ENCODE measurements at places on chromosomes 16 and 17.

GRCh38 chr17:67033613-67034012, 10.7 kb upstream of the CACNG1 start:
- DNase-seq: no peak

DNA sequence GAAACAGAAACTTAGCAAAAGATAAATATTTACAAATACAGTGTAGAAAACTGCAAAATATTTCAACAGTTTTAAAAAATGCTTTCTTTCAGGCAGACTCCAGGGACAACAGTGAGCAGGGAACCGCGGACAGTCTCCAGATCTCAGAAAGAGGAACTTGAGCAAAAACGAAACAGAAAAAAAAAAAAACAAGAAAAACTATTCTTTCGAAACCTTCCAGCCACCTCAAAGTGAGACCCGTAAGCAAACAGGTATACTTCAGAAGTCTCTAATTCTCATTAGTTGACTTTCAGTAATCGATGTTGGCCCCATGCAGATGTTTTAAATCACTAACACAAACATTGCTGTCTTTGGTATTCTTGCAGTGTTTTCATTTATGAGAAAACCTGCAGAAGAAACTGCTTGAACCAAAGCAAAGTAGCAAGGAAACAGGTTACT, 15.7 kb upstream of the CCL1 start:
- no peak for DNase-seq

DNA sequence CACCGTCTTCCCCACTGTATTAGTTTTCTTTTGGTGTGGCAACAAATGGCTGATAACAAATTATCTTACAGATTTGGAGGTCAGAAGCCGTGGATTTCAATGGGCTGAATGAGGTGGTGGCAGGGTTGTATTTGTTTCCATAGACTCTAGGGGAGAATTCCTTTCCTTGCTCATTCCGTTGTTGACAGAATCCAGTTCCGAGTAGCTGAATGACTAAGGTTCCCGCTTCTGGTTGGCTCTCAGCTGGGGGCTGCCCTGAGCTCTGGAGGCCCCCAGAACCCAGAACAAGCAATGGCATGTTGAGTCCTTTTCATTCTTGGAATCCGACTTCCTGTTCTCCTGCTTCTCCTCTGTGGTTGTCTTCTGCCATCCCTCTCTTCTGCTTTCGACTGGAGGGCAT, 280.4 kb downstream of the SNX29 start:
- DNase-seq: no peak

DNA sequence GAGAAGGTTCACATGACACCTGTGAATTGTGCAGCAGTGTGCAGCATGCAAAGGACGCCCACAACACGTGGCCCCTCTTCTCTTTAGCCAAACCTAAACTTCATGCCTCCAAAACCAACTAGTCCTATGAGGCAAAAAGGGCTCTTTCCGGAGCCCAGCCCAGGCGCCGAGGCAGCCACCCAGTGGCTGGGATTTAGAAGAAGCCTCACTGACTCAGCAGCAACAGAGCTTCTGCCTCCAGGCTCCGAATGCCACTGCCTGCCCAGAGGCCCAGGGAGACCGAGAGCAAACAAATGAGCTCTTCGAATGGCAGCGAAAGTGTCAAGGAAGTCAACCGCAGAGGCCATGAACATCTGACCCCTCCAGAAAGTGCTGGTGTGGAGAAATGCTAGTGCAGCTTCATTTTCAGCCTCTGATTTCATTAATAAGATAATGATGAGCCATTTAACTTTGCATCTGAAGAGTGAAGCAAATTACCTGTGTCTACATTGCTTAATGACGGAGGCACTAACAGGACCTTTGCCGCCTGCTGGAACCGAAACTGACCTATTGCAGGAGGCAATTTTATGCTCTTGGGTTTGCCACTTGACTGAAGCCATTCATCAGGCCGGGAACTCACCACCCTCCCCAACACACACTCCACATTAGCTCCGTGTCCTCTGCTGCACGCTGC, 157.7 kb upstream of the RPL38 start:
- DNase-seq: no peak

GRCh38 chr17:41663451-41664171, 25.1 kb upstream of the EIF1 start:
- no peak for DNase-seq

DNA sequence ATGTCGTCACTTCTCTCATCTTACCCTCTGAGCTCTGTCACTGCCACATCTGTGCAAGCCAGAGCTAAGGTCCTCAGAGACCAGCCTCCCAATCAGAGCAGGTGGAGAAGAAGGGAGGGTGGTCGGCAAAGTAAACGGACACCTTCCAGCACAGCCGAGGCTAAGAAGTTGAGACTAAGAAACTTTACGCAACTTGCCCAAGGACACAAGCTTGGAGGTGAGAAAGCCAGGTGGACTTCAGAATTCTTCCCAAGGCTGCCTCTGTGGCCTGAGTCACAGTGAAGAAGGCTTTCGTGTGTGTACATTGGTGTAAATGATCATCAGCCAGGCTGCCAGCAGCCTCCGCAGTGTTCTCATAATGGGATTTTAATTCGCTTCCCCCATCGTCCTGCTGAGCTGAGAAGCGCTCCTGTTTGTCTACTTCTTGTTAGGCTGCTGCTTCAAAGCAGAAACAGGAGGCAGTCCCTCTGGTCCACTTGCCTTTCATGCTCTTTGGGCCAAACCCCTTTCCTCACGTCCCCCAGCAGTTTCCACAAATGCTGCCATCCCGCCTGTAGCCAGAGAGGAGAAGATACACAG, 125.0 kb upstream of the RPL38 start:
- no peak for DNase-seq

- DNase-seq: no peak
These were observed 31.8 kb downstream of the ANKRD11 start for GRCh38 chr16:89458551-89458950.

DNA sequence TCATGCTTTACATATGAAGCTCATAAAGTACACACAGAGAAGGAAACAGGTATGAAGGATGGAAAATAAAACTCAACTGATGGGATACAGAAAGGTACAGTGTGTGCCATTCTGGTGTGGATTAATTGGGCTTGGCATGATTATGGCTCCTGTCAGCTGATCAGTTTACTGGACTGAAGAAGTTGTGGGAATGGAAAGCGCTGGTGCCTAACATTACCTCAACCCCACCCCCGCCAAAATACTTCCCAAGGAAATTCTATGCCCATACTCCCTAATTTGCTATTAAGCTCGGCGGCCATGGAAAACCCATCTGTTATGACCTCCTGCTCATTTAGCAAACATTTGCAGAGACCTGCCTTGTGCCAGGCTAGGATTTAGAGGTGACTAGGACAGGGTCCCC, 16.6 kb upstream of the PMFBP1 start:
- no peak for DNase-seq

DNA sequence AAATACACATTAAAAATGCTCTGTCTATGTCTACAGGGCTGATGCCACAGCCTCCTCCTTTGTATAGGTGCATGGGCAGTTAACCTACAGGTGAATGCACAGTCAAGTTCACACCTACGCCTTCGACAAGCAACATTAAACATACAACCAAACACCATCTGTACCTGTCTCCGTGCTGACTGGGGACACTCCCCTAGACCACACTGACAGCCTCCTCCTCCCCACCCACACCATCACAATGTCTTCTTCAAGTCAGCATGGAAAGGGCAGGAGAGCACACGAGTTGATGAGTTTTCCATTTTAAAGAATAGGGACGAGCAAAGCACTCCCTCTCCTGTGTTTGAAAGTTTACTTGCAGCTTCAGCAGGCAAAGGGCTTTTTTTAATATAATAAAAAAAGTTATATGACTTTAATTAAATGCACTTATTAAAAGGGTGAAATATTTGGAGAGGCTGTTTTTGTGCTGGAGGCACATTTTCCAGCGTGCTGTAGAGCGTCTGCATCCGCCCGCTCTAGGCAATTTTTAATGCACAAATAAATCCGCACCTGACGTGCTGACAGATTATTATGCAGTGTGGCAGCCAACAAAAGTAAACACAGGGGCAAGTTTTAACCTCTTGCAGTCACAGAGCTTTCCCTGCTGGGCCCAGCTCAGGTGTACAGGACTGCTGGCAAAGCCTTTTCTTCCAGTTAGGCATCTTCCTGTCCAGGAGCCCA, 367.9 kb downstream of the SOX9 start:
- DNase-seq: no peak

GRCh38 chr16:84246679-84247077, 6.9 kb upstream of the KCNG4 start:
- no peak for DNase-seq

DNA sequence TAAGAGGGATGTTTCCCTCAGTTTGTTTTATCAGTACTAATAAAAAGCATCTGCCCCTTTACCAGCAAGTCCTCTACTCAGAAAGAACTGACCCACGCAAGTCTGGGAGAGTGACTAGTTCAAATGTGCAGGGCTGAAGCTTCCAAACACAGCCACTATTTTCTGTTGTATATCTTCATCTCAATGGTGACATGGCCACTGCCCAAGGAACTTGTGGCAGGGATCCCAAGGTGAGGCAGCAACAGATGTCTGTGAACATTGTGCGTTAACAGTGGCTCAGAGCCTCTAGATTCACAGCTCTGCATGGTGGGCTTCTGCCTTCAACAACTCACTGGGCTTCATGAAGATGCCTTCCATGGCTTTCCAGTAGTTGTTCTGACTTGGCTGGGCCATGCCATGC, 3.7 kb upstream of the BLTP2 start:
- DNase-seq: no peak

- DNase-seq: no peak
These were observed 703.0 kb upstream of the KIF2B start for GRCh38 chr17:53119773-53120172.

GRCh38 chr16:67087803-67088202, 21.9 kb upstream of the PHAF1 start:
- DNase-seq: no peak

GRCh38 chr17:73290399-73291259, 21.2 kb downstream of the CDC42EP4 start:
- DNase-seq: no peak

DNA sequence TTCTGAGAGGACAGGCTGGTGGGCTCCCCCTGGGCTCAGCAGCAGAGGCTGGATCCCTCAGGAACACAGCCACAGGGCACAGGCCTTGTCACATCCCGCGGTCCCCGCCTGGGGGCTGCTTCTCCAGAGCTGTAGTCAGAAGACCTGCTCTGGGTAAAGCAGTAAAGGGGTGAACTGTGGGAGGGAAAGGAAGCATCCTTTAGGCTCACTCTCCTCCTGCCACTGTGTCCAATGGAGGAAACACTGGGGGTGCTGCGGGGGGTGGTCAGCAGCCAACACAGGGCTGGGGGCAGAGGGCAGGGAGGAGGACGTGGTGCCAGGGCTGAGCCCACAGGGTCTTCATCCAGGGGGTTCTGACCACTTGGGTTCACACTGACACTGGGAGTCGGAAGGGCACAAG, 5.0 kb upstream of the SLC38A8 start:
- no peak for DNase-seq

DNA sequence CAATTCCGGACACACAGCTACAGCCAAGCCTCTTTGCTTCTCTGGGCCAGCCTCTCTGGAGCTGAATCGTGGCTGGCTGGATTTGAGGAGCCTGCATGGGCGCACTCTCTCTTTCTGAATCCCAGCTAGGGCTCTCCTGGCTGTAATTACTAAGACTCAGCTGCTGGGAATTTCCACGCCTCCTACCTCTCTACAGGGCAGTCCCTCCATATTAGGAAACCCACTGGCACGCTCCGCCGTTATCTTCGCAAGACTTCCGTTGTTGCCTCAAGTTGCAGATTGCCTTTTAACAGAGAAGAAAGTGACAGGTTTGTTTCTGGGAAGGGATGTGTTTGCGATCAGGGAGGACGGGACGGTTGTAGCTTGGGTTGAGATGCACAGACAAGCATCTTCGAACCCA, 188.4 kb upstream of the NLRP1 start:
- no peak for DNase-seq

GRCh38 chr17:41679740-41680425, 8.8 kb upstream of the EIF1 start:
- no peak for DNase-seq

- no peak for DNase-seq
These were observed 32.5 kb downstream of the RANBP10 start for GRCh38 chr16:67773569-67774456.

GRCh38 chr16:55682086-55682485, 26.3 kb downstream of the SLC6A2 start:
- no peak for DNase-seq

GRCh38 chr16:48955837-48956236, 325.8 kb downstream of the CBLN1 start:
- no peak for DNase-seq

- peak; percentile 5 for DNase-seq
These were observed 9.8 kb downstream of the PMFBP1 start for GRCh38 chr16:72162105-72162692.

- no peak for DNase-seq
These were observed 49.3 kb downstream of the ABCC12 start for GRCh38 chr16:48106446-48106845.

DNA sequence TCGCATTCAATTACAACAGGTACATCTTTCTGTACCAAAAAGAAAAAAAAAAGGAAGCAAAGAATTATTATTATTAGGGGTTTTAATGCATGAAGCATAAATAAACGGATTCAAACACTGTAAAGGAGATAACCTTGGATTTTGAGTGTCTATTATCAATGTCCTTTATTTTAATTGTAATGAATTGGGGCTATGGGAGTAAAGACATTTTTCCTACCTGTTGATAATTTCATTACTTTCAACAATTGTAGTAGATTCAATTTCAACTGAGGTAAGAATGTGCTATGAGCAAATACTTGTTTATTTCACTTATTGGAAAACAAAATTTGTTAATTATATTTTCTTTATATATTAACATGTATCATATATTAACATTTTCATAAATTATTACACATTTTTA, 855.6 kb downstream of the KCNJ2 start:
- DNase-seq: no peak

DNA sequence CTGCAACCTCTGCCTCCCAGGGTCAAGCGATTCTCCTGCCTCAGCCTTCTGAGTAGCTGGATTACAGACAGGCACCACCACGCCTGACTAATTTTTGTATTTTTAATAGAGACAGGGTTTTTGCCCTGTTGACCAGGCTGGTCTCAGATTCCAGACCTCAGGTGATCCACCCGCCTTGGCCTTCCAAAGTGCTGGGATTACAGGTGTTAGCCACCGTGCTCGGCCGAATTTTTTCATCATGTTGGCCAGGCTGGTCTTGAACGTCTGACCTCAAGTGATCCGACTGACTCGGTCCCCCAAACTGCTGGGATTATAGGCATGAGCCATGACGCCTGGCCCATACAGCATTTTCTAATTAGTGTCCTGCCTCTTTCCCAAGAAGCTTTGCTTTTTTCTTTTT, 52.7 kb upstream of the ADORA2B start:
- DNase-seq: no peak

Measured in NT2/D1 (cell line).